ENCODE measurements at places on chromosomes 2 and 18.

GRCh38 chr2:115165529-115166109 is 723.2 kb downstream of the DPP10 start:
- peak; percentile 12 for DNase-seq

DNA sequence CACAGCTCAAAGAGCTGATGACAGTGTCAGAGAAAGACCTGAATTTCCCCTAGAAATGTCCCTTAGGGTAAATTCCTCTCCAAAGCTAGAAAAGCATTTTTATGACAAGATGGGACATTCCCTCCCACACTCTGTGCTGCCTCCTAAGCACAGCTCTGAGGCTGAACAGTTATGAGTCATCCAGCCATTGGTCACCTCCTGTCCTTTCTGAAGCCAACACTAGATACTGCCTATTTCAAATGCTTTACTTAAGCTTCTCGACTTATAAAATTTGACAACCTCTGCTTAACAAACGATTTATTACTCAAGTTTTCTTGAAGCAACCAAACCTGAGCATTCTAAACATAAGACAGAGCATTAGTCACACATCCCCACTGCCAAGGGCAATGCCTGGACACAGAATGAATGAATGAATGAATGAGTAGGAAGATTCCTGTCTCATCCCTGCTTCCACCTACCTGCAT is 35.4 kb downstream of the B4GALT6 start:
- peak; percentile 91 for DNase-seq

DNA sequence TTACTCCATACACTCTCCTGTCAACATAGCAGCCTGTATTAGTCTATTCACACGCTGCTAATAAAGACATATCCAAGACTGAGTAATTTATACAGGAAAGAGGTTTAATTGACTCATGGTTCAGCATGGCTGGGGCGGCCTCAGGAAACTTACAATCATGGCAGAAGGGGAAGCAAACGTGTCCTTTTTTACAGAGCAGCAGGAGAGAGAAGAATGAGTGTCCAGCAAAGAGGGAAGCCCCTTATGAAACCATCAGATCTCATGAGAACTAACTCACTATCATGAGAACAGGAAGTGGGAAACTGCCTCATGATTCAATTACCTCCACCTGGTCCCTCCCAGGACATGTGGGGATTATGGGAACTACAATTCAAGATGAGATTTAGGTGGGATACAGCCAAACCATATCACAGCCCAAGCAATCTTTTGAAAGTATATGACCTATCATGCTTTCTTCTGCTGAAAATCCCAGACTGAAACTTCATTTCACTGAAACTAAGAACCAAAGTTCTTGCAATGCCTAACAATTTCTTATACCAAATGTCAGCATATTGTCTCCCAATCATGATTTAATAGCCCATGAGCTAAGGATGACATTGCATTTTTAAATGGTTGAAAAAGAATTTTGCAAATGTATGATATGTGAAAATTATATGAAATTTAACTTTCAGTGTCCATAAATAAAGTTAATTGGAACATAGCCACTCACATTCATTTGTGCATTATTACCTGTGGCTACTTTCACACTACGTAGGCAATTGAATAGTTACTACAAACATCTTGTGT is 686.8 kb upstream of the ZEB2 start:
- DNase-seq = peak; percentile 19

GRCh38 chr18:39994498-39994897 is 1960.5 kb upstream of the PIK3C3 start:
- DNase-seq = no peak

DNA sequence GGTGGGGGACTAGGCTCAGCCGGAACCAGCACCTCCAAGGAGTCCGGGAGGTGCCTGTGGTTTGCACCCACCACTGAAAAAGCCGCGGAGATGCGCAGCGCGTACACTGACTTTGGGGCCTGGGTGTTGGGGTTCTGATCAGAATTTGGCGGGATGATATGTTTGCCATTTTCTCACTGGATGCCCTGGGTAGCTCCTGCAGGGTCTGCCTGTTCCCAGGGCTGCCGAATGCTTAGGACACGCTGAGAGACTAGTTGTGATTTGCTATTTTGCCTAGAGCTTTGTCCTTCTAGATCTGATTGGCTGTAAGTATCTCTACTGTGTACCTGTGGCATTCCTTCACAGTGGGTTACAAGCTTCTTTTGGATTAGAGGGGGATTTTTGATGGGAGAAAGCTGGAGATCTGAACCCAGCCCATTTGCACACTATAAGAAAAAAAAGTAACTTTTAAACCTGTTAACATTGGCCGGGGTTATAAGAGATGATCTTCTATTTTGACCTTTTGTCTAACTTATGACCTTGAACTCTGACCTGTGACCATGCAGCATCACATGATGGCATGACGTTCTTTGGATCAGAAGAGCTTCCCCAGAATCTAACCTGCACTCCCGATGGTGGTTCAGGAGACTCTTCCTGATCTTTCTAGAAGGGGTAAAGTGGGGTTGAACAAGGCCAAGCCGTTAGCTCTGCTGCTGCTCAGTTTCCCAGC is 1.6 kb downstream of the KCNE4 start:
- no peak for DNase-seq

GRCh38 chr2:1803217-1804110 is 59.1 kb upstream of the PXDN start:
- no peak for DNase-seq

GRCh38 chr2:219282943-219283581 is 3.9 kb downstream of the DNAJB2 start:
- DNase-seq = no peak

DNA sequence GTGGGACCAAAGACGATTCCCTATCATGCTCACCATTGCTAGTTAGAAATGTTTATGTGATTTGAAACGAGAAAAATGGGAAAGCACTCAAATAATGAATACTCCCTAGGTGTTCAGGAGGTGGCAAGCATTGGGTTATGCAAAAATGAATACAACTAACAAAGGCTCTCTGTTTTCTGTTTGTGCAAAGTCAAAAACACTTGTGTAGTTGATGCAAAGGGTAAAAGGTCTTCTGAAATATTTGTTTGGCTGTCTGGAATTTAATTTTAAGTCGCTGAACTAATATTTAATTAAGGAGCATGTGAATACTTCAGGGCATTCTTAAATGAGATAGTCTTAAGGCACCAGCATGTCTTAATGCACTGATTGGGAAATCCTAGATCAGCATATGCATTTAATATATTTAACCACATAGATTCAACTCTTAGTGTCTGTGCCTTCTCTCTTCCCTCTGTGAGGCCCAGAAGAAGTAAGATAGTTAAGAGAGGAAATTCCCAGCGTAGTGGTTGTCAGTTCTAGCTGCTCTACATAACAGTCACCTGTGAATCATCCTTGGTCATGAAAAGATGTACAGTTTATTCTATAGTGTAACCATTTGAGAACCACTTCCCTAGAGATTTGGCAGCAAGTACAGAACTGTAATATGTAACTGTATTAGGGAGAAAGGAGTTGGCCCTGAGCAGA is 111.9 kb downstream of the EPC2 start:
- peak; percentile 27 for DNase-seq

DNA sequence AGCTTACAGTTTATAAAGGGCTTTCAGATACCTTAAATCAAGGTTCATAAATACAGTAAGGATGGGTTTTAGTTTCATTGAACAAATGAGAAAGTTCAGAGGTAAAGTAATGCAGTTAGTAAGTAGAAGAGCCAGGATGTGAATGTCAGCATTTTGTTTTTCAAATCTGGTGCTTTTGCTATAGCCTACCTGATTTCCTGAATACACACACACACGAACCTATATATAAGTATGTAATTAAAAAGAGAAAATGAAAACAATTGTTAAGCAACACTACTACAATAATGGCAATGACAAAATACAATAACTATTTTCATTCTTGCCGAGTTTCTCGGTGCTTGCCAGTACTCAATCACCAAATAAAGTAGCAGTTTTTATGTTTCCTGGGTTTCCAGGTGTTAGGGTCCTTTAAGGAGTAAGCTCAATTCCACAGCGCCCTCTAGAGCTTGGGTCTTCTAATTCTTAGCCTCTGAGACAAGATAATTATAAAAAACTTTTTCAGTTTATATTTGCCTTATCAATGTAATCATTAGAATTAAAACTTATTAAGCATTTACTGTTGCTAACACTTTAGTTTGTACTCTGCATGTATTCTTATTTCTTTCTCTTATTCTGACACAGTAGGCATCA is 512.9 kb upstream of the ACVR2A start:
- peak; percentile 40 for DNase-seq

- DNase-seq = no peak
Measured at GRCh38 chr18:32443033-32443705, 27.5 kb downstream of the GAREM1 start.

DNA sequence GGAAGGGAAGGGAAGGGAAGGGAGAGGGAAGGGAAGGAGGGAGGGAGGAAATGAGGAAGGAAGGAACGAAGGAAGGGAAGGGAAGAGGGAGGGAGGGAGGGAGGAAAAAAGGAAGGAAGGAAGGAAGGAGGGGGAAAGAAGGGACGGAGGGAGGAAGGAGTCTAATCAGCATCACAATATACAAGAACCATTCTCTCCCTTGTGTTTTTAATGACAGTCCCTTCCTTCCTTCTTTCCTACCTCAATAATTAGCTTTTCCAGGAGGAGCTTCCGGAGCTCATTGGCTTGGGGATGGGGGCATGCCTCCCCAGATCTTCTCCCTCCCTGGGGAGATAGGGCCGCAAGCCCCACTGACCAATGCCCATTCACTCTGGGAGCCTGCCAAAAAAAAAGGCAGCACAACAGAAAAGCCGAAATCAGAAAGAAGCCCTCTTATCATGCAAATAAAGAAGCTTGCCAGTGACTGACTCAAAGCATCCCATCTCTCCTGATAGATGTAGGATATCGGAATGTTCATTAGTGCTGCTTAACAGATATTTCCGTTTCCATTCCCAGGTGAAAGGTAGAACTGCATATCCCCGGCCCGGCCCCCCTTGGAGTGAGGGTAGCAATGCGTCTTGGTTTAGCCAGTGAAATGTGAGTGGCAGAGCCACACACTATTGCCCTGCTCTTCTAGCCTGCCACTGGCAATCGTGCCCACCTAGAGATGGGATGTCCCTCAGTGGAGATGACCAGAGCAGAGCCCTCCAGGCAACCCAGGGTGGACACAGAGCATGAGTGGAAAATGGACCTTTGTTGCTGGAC is 17.8 kb upstream of the SMAD7 start:
- DNase-seq = no peak

- DNase-seq = no peak
Measured at GRCh38 chr2:134776836-134777235, 58.0 kb upstream of the TMEM163 start.

GRCh38 chr2:215839309-215839708 is 174.0 kb downstream of the MREG start:
- no peak for DNase-seq

DNA sequence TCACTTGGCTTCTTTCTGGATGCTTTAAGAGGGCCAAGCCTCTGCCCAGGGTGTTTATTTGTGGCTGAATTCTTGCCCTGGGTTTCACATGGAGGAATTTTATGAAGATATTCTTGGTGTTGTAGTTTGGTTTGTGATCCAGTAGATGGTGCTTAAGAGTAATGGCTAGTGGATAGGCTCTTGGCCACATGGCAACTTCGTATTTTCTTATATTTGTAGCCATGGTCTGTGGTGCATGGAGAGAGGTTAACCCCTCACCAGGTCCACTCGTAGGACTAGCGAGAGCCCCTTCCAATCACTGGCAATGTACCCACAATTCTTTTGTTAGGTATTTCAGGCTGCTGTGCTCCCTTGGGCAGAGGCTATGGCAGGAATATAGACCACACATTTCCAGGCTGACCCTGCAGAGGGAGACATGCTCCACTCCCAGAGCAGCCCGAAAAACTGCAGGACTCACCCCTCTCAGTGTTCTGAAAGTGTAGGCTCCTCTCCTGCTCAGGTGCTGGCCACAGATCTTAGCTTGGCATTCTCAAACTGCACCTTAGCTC is 582.1 kb upstream of the SETBP1 start:
- peak; percentile 0 for DNase-seq

- no peak for DNase-seq
Measured at GRCh38 chr2:10546975-10547391, 98.9 kb upstream of the ODC1 start.

- DNase-seq = peak; percentile 62
Measured at GRCh38 chr2:191846515-191847476, at the start of gene CAVIN2. Gene CAVIN2, minus strand, starts transcription at chr2:191847088. Its CDS starts 163 bp downstream, at chr2:191846925.

DNA sequence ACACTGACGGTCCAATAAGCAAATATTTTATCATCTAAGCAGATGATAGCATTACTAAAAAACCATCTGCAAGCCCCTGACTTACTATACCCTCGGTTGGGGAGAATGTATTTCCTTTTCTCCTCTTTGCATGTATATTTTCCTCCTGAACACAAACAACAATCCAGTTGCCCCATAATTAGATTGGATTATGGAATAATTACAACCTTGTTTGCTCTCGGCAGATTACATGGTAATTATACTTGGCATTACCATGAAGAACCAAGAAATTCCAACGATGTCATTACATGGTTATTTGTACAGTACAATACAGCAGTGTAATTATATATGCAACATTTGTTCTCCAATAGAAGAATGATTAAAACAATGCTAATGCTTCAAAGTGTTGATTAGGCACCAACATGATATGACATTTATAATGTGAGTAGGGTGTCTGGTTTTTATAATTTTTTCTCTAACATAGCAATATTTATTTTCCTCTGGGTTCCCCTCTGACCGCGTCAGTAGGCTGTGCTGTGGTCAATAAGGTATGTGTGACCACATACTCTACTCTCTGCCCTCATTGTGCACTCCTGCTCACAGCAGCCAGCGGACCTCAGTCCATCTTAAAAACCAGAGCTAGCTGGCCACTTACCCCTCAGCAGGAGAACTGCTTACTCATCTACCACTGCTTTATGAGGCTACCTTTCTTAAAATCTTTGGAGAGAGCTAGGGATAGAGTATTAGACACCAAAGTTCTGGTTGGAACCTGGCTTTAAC is 176.1 kb downstream of the INSIG2 start:
- no peak for DNase-seq

GRCh38 chr2:24588294-24588693 is 97.2 kb downstream of the NCOA1 start:
- no peak for DNase-seq
